ENCODE measurements at places on chromosomes 6 and 20.

DNA sequence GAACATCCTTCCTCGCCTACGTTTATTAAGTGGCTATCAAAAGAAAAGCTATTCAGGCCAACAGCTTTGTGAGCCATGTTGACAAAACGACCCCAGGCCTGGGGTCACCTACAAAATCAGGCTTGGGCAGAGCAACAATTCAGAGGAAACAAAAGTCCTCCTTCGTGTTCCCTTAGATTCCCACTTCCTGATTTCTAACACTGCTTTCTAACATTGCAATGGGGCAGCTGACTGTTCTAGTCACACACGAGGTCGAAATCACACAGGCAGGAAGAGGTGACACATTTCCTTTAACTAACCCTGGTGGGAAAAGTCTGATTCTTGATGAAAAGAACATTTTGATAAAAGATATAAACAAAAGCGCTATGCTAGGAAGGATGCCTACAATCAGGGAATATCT lies 31.9 kb downstream of the WDR27 start:
- no peak for DNase-seq

GRCh38 chr20:15346657-15347280 lies 1009.4 kb upstream of the FLRT3 start:
- no peak for DNase-seq

GRCh38 chr6:25384967-25385366 lies 105.8 kb downstream of the CARMIL1 start:
- DNase-seq: no peak

DNA sequence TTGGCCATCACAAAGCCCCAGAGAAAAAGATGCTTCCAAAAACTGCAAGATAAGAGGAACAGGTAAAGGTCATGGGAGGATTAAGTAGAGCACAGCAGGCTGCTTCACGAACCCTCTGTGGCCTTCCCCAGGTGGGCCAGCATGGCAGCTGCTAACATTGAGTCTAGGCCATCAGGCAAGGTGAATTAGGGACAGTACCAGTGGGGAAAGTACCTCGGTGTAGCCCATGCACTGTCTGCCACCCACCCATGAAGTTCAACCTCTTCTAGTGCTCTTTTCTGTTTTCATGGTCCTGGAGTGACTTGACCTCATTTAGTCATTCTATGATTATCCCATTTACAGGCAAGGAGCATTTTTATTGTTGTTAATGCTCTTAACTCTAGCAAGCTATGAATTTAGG lies 108.6 kb upstream of the DUSP22 start:
- DNase-seq: no peak

DNA sequence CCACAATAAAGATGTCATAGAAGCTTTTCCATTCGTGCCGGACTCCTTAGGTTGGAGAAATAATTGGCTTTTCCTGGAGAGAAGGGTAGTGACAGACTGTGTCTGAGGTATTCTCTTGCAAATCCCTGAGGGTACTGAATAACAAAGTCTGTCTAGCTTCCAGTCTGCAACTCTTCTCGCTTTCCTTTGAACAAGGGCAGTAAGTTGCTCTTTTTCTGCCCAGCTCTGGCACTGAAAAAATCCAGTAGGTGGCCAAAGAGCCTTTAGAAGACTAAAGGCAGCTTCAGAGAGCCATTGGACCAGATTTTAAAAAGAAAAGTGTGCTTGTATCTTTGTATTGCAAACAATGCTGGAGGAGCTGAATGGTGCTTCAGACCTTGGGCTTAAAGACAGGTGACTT lies 20.7 kb upstream of the RREB1 start:
- no peak for DNase-seq

DNA sequence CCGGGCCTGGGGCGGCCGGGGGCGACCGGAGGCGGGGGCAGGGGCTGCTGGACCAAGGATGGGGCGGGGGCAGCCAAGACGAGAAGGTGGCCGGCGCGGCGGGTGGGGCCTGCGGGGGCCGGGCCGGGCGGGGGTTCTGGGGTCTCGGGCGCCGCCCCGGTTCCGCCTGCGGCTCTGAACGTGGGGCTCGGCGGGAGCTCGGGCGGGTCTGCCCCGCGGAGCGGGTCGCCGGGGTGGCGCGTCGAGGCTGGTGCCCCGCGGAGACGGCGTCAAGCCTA lies 204 bp downstream of the ADRM1 start:
- no peak for DNase-seq

DNA sequence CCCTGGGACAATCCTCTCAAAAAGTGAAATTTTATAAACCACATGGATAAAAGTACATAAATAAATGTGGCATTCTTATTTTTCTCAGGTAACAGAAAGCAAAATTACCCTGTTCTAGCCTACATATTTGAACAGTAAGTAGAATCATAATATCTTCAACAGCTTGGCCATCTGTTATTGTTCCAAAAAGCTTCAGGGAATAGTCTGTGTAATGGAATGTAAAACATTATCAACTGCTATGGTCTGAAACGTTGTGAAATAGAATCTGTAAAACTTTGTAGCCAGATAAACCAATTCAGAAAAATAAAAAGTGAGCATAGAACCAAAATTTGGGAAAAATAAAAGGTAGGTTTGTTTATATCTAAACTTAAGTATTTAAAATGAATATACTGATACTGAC lies 114.7 kb downstream of the THEMIS start:
- DNase-seq: no peak

- no peak for DNase-seq
These were observed 22.7 kb upstream of the FBXL4 start for GRCh38 chr6:98970469-98970868.

GRCh38 chr6:96213784-96214183 lies 198.0 kb downstream of the FUT9 start:
- DNase-seq: no peak
